Renal pelvis (tissue), 12 donors: ENCODE measurements at places on chromosomes 7 and 10.

DNA sequence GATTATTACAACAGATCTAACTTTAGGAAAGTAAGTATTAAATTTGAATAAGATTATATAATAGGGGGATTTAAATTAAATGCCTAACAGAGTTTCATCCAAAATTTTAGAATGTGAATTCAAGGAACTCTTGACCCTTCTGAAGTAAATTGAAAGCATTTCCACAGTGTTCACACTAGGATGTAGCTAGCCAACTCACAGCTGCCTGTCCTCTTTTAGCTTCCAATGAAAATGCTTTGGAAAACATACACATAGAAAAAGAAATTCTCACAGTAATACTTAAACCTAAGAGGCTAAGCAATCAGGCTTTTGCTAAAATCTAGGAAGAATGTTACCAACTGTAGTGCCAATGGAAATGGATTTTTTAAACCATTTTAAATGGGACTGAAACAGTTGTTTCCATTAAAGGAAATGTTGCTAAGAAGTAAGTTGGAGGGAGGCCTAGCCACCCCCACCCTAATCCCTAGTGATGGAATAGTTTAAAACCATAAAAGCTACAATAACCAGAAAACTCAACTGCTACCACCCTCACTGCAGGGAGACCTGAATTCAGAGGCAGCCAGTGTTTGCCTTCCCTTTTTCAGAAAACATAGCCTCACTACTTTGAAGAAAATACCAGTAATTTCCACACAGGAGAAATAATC is 58.3 kb downstream of the REEP3 start:
- DNase-seq = no peak

DNA sequence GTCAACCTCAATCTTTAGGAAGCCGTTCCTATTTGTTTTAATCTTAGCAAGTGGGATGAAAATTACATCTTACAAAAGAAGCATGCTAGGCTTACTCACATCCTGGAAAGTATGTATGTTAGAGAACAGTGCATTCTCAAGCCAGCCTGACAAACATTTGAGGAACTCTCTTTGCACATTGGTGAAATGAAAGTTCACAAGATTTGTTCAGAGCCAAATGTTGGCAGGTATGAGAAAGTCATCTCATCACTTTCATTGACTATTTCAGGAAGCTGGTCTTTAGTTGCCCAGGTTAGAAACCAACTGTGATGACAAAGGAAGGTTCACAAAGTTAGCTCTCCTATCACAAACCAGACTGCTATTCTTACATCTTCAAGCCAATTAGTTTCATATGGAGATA is 57.1 kb downstream of the ABCB1 start:
- no peak for DNase-seq

DNA sequence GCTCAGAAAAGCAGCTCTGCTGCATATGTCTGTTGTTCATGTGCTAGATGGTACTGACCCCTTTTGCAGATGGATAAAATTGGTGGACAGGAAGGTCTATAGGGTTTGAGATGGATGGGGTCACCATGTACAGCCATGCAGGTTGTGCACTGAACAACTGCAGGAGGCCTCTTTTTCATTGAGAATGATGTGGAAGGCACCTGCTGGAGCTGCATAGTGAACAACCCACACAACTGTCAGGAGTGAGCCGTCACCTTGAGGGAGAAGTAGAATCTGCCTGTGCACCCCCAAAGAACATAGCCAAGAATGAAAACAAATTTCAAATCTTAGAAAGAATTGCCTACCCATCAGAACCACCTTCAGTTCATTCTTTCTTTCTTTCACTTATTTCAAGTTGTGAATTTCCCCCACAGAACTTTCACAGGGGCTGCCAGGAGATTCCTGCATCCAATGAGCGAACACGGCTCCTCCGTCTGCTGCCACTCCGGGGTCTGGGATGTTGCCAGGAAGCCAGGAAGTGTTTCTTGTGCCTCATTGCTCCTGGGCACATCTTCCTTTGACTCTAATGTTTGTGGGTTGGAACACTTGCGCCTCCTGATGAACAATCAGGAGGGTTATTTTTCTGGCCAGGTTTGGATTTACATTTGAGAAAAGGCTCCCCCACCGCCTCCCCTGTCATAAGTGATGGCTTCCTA is 53.7 kb upstream of the DOCK1 start:
- no peak for DNase-seq

DNA sequence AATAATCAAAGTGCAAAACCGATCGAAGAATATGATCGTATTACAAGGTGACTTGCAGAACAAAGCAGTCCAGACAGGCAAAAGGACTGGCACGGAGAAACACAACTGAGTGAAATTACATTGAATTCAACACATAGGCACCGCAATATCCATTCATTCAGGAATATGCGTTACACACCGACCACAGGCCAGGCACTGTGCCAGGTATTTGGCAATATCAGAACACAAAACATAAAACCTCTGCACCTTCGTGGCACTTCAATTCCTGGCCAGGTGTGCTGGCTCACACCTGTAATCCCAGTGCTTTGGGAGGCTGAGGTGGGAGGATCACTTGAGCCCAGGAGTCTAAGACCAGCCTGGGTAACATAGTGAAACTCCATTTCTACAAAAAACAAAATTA is 187.9 kb downstream of the DIP2C start:
- DNase-seq = no peak

DNA sequence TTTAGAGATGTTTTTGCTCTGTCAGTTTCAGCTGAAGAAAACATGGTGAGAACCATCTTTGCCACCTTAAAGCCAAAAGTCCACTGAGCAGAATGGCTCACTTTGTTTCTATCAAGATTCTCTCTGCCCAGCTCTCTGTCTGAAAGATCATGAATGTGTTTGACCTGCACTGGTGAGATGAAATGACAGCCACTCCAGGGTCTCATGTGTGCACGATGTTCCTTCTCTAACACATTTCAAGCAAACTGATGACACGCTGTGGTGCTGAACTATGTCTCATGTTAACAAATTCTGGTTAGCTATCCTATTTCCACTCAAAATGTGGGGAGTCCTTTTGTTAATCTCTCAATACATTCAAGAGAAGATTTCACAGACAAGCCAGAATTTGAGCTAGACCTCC is 260.6 kb downstream of the GLI3 start:
- no peak for DNase-seq

GRCh38 chr7:102096706-102097427 is 189.8 kb upstream of the SH2B2 start:
- DNase-seq = no peak
